ENCODE measurements at places on chromosomes 1 and 21.

GRCh38 chr1:101262630-101263348, 26.0 kb downstream of the S1PR1 start:
- DNase-seq, result peak; percentile 29

- DNase-seq, result no peak
Measured at GRCh38 chr1:201752333-201752732, 76.6 kb upstream of the IPO9 start.

GRCh38 chr1:23895082-23895481, 18.1 kb downstream of the CNR2 start:
- DNase-seq, result no peak

- no peak for DNase-seq
Measured at GRCh38 chr1:95122151-95122697, 5.1 kb downstream of the TLCD4 start.

- DNase-seq, result no peak
Measured at GRCh38 chr1:185453496-185454192, 136.6 kb upstream of the IVNS1ABP start.

DNA sequence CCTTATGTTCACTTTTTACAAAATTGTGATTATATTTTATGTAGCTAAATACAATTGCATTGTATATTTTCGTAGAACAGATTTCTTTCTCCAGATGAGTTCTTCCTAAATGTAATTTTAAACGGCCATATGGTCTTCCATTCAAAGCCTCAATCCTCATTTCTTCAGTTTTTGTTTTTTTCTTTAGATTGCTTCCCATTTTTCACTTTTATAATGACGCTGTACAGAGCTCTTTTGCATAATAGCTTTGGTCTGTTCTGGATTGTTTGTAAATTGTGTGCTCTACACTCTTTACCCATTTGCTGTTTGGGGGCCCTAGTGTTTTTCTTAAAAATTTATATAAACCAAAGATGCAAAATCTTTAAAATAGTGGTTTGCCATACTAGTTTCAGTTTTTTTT, 27.8 kb downstream of the AVPR1B start:
- DNase-seq, result no peak

Data from RPMI8226 (cell line).